Brain pericyte (primary cell): ENCODE measurements at places on chromosomes 7 and 10.

DNA sequence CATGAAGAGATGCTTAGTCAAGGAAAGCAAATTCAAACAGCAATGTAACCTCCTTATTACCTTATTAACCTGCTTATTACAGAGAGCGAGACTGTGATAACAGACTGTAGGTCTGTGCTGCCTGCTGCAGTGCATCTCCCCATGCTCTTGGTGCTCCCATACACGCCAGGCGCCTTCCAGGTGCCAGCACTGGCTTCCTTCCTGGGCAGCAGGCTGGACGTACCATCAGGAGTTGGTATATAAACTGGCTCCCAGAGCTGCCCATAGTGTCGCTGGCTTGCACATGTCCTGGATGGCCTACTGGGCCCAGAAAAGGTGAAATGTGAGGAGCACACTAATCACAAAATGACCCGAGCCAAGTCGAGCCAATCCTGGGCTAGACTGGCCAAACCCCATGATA lies 13.5 kb downstream of the ATP6V0E2 start:
- DNase-seq: no peak

- no peak for DNase-seq
Measured at GRCh38 chr10:48464121-48464870, 140.6 kb downstream of the ARHGAP22 start.

DNA sequence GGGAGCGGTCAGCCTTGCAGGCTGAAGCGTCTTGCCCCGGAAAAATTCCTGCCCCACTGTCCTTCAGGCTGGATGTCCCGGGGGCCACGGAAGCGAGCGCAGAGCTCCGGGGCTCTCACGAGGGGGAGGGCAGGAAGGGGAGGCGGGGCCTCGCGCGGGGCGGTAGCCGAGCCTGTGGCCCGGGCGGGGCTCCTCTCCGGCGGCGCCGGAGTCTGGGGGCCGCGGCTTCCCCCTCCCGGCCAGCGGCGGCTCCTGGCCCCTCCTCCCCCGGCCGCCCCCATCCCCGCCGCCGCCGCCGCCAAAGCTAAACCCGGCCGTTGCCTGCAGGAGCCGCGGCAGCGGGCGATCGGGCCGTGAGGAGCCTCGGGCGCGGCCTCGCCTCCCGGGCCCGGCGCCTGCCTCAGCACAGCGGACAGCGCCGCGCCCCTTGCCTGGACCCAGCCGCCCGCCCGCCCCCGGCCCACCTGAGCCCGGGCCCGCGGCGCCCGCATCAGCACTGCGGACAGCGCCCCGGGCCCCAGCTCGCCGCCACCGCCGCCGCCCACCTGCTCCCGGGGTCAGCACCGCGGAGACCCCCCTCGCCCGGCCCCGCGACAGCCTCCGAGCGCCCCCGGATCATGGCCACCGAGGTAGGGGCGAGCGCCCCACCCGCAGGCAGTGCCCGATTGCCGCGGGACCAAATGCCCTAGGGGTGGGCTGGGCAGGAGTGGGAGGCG lies at the start of gene GOLGA7B:
Gene GOLGA7B (plus strand): TSS at position 157 of the 716 bp plus-strand sequence. CDS start 461 bp downstream, at position 618.
- DNase-seq: no peak

DNA sequence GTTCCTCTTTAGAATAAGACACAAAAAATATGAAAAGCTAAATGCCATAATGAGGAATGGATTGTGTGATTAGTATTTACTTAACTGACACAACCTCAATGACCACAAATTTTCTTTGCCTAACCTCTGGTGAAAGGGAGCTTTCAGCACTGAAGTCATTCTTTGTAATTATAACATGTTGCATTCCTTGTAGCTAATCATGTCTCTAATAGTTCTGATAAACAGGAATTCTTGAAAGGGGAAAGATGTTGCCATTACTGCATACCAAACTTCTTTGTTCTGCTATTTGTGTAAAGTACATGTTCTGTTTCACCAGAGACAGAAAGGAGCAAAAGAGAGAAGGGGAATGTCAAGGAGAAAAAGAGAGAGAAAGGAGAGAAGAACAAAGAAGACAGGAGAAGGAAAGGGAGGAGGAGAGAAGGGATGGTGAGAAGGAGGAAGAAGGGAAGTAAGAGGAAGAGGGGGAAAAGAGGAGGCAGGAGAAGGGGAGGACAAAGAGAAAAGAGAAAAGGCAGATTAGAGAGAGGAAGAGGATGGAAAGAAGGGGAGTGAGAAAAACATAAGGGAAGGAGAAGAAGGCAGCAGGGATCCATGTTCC lies 120.9 kb downstream of the SEMA3D start:
- no peak for DNase-seq

DNA sequence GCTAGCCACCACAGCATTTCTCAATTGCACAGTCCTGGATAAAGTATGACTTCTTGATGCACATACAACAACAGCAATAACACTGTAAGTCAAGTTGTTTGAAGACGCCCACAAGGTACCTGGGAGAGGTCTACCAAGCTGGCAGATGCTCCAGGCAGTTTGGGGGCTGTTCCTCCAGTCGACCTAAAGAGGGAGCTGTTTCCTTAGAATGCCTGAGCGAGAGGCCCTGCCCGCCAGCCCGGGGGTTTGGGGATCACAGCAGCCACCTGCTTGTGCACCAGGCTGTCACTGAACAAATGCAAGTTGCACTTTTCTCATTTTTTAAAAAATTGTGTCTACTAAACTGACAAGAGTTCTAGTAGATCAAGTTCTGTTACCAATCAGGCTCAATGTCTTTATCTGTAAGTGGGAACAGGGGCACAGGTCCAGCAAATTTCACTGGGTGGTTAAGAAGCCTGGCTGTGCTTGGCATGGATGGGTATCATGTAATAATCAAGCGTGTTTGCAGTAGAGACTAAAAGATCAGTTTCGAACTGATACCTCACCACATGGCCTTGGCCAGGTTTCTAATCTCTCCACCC lies 193.8 kb upstream of the ADO start:
- DNase-seq: no peak

- no peak for DNase-seq
Measured at GRCh38 chr7:12738665-12739064, 51.2 kb downstream of the ARL4A start.

- no peak for DNase-seq
Measured at GRCh38 chr10:48309711-48310226, 3.3 kb downstream of the MAPK8 start.

GRCh38 chr7:2860627-2861133 lies 16.6 kb upstream of the GNA12 start:
- no peak for DNase-seq

DNA sequence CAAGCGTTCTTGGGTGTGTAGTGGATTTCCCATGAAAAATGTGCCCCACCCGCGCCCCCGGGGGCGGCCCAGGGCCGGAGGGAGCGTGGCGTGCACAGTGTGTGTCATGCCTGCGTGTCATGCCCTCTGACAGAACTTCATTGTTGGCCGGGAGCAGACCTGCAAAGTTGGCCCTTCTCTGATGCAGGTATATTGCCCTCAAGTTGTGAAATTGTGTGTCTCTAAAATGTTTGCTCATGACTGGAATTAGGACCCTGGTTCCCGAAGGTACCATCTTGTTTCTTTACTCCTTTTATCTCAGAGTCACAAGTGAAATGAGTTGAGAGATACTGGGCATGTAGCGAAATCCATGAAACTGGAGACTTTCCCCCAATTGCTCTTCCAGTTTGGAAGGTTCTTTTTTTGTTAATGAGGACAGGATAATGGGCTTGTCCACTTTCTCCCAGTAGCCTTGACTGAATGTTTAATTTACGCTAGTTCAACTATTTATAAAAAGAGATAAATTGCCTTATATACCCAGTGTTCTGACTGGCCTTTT lies 26.2 kb downstream of the ADK start:
- DNase-seq: no peak

DNA sequence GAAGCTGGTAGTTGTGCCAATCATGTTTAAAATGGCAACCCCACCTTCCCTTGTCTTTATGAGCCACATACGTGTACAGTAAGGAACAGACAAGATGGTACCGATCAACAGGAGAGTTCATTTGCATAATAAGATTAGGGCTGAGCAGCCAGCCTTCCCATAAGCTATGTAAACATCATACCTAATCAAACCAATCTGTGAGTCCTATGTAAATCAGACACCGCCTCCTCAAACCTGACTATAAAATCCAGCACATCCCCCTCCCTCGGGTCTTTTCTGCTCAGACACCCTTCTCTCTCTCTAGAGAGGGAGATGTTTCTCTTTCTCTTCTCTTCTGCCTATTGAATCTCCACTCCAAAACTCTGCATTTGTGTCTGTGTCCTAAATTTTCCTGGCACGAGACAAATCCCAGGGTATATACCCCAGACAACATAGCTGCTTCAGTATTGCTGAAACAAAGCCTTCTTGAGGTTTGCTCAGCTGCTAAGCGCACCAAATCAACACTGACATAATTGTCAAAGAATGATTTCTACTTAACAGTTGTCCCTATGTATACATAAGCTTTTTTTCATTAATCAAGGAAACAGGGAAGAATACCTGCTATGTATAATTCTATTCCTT lies 279.2 kb downstream of the THSD7A start:
- no peak for DNase-seq

DNA sequence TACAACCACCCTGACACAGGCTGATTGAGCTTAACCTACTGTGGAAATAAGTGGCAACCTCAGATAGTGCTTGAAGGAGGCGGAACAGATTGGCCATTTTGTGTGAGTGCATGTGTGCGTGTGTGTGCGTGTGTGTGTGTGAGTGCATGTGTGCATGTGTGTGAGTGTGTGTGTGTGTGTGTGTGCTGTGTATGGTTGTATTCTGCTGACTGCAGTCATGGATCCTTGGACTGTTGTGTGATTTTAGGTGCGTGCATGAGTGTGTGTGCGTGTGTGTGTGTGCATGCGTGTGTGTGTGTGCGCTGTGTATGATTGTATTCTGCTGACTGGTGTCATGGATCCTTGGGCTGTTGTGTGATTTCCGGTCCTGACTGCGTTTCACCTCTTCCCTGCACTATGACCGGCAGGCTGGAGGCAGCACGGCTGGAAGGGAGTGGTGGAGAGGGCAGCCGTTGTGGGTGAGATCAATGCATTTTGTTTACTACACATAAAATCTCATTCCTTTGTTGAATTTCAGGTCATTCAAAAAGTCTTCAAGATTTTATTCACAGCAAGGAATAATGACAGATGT lies 6.3 kb downstream of the IQCE start:
- DNase-seq: no peak

DNA sequence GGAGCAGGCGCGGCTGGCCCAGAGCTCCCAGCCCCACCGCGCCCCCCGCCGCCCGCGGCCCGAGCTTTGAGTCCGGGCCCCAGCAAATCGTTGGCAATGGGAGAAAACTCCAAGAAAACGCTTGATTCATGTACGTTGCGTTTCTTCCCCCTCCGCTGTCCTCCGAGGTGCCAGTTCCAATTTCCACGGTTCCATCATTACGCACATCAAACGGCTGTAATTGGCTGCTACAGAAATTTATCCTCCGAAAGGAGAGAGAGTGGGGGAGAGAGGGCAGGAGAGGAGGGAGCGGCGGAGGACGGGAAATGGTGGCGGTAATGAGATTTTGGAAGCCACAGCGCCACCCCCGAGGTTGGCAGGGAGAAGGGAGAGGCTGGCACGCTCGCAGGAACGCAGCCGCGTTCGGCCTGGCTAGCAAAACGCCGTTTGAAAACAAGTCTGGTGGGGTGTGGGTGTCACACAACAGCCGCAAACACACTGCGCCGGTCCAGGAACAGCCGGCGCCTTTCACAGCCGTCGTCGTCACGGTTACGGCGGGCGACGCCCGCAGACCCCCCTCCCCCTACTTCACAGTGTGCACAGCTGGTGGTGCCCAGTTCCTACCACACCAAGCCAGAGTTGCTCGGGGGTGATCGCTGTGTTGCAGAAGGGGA lies 57.5 kb downstream of the UNCX start:
- no peak for DNase-seq

- DNase-seq: no peak
Measured at GRCh38 chr10:100829097-100829870, 83.5 kb upstream of the SLF2 start.

- no peak for DNase-seq
Measured at GRCh38 chr7:158956805-158957509, 100.6 kb downstream of the DYNC2I1 start.

DNA sequence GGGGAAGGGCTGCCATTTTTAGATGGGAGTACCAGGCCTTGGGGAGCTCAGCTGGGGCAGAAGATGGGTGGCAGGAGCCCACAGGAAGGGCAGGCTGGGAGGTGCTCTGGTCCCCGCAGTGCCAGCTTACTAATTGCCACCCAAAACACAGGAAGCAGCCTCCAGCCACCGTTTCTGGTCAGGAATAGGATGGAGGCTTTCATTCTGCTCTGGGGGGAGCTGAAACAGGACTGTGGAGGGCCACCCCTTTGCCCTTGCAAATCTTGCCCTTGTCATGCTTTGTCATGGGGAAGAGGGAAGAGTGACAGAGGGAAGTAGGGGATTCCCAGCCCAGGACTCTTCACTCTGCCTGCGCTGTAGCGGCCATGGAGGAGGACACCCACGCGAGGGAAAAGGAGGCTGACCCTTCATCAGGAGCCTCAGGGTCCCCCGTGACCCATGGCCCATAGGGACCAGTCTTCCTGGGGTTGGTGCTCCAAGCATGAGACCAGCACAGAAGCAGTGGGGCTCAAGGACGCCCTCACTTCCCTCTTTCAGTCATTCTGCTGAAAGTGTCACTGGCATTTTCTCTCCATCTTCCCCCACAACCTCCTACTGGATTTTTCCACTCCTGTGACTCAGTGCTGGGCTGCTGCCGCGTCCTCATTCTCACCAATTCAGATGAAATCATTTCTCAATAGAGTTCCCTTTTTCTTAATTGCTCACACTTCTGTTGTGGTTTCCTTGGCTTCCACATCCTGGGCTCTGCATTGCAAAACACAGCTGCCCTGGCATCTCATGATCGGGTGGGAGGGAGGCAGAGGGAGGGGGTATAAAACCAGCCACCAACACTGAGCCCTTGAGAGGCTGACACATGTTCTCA lies 61.9 kb downstream of the MKI67 start:
- DNase-seq: no peak

DNA sequence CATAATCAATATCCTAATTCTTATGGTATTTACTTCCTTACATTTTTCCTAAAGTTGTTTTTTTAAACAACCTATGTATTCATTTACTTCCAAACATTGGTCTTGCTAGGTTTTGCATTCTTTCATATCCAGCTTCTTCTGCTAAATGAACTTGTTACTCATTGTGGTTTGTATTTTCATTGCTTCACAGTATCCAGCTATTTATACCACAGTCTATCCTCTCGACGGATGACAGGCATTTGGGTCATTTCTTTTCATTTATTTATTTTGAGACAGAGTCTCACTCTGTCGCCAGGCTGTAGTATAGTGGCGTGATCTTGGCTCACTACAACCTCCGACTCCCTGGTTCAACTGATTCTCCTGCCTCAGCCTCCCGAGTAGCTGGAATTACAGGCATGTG lies 66.8 kb downstream of the CCDC6 start:
- DNase-seq: no peak

GRCh38 chr10:126058507-126058906 lies 162.1 kb downstream of the FANK1 start:
- DNase-seq: no peak
